ENCODE measurements at places on chromosomes 1 and 21.
A peak's percentile ranks its signal among the peaks of the same experiment; 100 is the strongest.

- no peak for DNase-seq
Measured at GRCh38 chr1:240526312-240526711, 85.6 kb downstream of the GREM2 start.

DNA sequence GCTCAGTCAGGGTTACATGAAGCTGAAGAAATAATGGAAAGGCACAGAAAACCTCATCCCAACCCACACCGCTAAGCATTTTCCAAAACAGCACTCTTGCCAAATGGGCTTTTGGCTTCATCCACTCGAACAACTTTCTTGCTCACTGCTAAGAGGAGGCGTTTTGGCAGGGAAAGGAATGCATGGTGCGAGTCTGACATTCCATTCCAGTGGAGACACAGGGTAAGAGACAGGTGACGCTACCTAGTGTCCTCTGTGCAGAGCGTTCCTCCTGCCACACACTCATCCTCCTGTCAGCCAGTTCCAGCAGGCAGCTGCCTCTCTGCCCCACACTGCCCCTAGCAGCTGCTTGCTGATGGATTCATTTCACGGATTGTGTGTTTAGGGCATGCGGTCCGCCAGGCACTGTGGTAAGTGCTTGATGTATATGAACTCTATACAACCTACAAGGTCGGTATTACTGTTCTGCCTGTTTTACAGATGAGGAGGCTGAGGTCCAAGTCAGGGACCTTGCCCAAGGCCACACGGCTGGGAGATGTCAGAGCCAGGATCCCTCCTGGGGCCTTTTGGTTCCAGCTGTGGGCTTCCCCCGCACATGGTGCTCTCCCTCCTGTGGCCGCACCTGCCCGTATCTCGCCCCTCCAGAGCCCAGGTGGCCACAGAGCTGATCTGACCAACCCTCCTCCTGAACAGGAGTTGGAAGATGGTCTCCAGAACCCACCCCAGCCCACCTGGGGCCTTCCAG lies 25.7 kb upstream of the BACE2 start:
- no peak for DNase-seq

GRCh38 chr1:164571333-164571732 lies 12.3 kb downstream of the PBX1 start:
- DNase-seq: no peak

DNA sequence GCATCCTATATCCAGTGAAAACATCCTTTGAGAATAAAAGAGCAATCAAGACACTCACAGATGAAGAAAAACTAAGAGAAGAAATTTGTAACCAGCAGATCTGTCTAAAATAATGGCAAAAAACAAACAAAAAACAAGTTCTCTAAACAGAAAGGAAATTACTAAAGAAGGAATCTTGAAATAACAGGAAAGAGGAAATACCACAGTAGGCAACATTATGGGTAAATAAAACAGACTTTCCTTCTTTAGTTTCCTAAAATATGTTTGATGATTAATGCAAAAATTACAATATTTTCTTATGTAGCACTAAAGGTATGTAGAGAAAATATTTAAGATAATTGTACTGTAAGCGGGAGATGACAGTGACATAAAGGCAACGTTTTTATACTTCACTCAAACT lies 23.5 kb downstream of the SLC19A1 start:
- no peak for DNase-seq

DNA sequence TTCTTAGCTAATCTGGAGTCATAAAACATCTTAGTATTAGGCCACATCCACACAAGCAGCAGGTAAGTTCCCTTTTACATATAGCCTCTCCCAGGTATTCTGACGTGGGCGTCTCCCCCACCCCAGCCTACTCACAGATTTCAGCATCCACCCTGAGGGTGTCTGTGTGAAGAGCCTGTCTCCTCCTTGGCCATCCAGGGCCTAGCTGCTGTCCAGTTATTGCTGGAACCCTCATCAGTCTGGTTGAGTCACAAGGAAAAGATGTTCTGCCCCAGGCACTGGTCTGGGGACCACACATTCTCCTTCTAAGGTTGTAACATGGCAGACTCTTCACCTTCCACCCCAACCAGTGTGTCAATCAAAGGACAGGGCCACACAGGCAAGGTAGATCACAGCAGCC lies 57.6 kb downstream of the ETS2 start:
- DNase-seq: no peak

- no peak for DNase-seq
Measured at GRCh38 chr1:87730274-87731216, 401.9 kb downstream of the LMO4 start.

DNA sequence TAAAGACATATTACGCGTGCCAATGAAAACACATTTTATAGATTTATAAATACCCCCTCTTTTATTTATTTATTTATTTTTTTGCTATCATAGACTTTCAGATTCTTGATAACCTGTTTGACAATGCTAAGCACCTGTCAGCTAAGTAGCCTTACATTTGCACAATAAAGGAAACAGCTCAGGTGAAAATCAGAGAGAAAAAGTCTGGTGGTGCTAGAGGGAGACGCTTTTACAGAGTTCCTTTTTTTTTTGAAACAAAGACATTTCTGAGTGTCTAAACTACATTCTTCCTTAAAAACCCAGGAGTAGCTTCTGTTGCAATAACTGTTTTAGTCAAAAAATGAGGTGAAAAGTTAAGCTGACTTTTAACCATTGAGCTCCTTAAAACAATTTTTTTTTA lies 1611.6 kb downstream of the NCAM2 start:
- DNase-seq: no peak

DNA sequence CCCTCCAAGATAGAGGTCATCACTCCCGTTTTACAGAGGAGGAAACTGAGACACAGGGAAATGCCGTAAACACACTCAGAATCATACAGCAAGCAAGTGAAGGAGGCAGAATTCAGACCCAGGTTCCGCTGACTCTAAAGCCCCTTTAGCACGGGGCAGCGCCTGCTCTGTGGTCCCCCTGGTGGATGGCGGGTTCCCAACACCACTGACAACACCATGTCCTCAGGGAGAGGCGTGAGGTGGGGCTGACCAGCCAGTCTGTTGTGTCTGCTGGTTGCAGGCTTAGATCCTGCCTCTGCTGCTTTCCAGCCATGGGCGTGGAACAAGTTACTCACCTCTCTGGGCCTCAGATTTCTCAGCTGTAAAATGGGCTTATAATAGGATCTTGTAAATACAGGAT lies 617.3 kb downstream of the MATN1 start:
- DNase-seq: no peak

- peak; percentile 21 for DNase-seq
Measured at GRCh38 chr1:207495801-207496792, at the start of gene CR1. TSS of gene CR1 (plus strand) at chr1:207496157. CDS start at chr1:207496268, 111 bp downstream.

Data from left renal cortex interstitium (tissue), 4 donors.